ENCODE measurements at places on chromosomes 12 and 14.

GRCh38 chr12:14956024-14956891 is 5.1 kb downstream of the ARHGDIB start:
- no peak for DNase-seq

DNA sequence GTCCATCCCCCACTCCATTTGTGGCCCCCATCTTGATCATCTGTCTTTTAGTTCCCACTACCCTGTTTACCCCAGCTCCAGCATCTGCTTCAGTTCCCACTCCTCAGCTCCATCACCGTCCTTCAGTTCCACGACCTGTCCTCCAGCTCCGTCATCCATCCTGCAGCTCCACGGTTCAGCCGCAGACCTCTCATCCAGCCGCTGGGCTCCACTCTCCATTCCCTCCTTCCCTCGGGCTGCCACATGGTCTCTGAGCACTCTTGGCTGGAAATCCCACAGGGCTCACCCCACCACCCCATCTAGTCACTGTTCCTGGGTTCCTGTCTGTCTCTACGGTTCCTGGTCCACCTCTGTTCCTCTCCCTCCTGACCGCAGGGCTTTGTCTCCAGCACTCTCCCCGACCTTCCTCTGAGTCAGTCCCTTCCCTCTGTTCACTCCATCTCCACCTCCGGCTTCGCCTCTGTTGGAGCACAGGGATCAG is 3.3 kb upstream of the P3H3 start:
- DNase-seq = no peak

DNA sequence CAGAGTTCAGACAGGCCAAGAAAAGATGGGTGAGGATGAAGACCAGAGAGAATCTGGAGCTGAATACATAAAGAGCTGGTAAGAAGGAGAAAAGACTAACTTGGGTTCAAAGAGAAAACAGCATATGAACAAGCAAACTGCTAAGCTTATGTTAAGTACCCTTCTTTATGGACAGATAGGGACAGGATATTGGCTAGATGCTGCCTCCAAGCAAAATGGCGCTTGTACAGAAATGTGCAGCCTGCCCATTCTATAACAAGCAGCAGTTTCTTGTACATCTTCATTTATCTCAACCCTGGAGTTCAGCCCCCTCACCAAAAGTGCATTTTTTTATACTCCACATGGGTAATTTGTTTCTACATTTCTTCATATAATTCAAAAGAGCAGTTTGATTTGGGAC is 184.5 kb downstream of the RMST start:
- no peak for DNase-seq

DNA sequence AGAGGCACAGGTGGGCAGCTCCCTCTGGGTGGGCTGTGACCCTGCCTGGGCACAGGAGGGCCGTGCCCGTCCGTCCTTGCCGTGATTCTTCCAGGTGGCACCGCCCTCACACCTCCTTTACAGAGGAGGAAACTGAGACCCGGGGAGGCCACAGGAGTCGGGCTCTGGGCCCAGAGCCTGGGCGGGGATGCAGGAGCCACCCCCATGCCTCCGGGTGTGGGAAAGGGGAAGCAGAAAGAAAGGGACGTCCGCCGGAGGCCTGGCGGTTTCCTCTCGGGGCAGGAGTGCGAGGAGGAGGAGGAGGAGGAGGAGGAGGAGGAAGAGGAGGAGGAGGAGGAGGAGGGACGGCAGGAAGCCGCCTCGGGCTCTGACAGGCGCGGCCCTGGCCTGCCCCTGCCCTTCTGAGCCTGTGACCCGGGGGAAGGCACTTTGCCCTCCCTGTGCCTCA is 23.0 kb downstream of the SH2B3 start:
- DNase-seq = no peak

GRCh38 chr14:44712024-44712815 is 205.1 kb upstream of the FSCB start:
- DNase-seq = no peak

GRCh38 chr14:80124794-80125193 is 86.5 kb downstream of the DIO2 start:
- no peak for DNase-seq

GRCh38 chr12:104740668-104741067 is 217.4 kb downstream of the SLC41A2 start:
- peak; percentile 42 for DNase-seq

GRCh38 chr14:61486930-61487495 is 165.6 kb downstream of the PRKCH start:
- DNase-seq = no peak

DNA sequence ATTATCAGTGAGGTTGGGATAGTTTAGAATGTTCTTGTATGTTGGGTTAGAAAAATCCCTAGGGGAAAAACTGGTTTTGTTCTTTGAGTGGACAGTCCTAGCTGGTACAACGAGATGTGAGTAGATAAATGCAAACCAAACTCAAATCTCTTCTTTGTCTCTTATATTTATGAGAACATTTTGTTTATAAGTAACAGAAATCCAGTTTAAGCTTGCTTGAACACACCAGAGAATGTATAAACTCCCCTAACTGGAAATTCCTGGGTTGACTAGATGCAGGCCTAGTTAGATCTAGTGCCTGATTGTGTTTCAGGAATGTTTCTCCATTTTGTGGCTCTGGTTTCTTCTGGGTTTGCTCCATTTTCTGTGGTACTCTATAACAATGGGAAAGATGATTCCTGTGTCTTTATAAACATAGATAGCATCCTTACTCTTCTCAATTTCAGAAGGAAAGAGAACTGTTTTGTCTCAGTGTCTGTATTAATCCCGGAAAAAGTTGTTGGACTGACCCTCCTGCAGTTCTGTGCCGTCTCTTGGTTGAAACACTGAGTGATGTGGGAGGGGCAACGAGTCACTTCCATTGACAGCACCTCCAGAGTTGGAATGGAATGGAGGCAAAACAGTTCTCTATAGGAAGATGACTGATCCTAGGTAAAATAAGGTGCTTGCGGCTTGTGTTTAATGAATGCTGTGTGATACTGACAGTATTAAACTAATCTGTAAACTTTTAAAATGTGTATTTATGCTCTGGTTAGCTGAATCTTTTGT is 244.8 kb downstream of the TMTC2 start:
- DNase-seq = peak; percentile 18

DNA sequence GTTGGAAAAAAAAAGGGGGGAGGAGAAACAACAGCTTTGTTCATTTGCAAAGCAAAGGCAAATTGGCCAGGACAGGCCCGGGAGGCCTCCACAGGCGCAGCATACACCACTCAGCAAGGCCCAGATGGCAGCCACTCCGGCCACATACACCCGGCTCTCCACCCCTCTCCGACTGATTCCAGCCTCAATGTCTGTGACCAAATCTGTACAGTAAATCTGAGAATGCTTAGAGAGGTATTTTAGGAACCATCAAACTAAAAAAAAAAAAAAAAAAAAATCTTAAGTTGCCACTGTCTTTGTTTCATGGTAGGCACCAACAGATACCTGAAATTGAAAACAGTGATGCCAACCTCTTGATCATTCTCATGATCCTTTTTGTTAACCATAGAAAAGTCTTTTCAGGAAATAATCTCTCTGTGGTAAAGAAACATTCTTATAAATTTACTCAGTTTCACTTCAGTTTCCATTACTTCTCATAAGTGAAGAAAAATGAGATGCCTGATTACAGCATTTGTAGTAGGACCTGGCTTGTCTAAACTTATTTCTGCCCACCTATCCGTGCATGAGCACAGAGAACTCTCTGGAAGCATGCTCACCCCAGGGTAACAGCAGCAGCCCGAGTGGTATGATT is 20.2 kb downstream of the VPS37B start:
- DNase-seq = peak; percentile 36

- no peak for DNase-seq
Measured at GRCh38 chr12:19740472-19741131, 301.3 kb downstream of the AEBP2 start.

DNA sequence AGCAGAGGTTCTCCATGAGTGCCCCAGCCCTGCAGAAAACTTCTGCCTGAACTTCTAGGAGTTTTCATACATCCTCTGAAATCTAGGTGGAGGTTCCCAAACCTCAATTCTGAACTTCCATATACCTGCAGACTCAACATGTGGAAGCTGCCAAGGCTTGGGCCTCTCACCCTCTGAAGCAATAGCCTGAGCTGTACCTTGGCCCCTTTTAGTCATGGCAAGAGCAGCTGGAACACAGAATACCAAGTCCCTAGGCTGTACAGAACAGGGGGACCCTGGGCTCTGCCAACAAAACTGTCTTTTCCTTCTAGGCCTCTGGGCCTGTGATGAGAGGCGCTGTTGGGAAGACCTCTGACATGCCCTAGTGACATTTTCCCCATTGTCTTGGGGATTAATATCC is 494.3 kb upstream of the FOXG1 start:
- no peak for DNase-seq

DNA sequence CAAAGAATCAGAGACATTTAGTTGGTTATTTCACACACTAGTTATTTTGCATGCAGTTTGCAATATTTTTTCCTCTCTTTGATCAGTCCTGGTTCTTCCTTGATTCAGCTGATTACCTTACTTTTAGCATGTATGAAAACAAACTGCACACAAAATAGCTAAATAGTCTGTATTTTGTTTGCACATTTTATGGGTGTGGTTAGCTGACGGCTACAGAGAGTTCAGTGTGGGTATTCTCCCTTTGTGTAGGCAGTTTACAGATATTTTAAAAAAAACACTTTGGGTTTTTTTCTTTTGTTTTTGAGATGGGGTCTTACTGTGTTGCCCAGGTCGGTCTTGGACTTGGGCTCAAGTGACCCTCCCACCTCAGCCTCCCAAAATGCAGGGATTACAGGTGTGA is 28.5 kb downstream of the TOGARAM1 start:
- DNase-seq = no peak

DNA sequence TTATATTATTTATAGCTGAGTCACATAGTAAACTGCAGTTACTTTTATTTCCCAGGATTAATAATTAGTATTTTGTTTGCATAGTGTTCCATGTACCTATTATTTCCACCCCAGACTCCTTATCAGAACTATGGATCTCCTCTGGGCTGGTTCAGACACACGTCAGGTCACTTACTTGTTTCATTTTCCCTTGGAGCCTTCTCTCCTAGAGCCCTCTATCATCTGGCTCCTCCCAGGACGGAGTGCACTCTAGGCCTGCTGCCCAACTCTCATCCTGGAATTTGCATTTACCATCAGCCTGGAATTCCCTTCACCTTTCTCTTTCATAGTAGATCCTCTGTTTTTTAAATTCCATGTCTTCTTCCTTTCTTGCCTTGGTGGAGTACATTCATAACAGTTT is 28.5 kb upstream of the GALNT16 start:
- DNase-seq = peak; percentile 33

- peak; percentile 39 for DNase-seq
Measured at GRCh38 chr12:12267742-12268200, 927 bp upstream of the LRP6 start.

GRCh38 chr12:30824311-30824710 is 69.6 kb upstream of the CAPRIN2 start:
- DNase-seq = no peak

- DNase-seq = peak; percentile 24
Measured at GRCh38 chr12:49335955-49336644, 888 bp downstream of the C1QL4 start.

GRCh38 chr12:12336049-12336411 is 14.0 kb downstream of the MANSC1 start:
- DNase-seq = peak; percentile 57

- DNase-seq = no peak
Measured at GRCh38 chr12:51950682-51951198, 759 bp upstream of the ACVR1B start.

DNA sequence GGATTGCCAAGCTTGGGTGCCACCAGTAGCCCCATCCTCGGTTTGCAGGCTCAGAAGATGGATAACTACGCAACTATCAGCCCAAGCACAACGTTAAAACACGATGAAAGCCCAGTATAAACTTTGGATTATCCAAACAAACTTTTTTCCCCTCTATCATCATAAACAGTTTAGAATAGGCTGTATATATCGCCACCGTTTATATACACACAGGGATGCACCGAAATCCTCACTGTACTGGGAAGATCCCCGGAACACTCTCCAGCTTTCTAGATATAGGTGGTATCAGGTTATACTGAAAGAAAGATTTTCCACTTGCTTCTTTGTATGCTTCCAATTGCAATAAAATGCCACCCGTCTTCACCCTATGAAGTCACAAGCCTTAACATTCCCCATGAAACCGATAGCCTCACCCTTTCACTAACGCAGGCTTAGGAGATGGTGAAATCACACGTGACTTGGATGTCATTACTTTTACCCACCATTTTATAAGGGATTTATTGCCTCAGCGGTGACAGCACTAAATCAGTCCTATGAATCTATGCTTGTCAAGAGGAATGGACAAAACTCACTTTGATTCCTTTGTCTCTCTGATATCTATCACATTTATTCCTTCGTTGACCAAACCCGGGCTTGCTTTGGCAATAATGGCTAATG is 207.6 kb upstream of the FOXN3 start:
- DNase-seq = no peak

DNA sequence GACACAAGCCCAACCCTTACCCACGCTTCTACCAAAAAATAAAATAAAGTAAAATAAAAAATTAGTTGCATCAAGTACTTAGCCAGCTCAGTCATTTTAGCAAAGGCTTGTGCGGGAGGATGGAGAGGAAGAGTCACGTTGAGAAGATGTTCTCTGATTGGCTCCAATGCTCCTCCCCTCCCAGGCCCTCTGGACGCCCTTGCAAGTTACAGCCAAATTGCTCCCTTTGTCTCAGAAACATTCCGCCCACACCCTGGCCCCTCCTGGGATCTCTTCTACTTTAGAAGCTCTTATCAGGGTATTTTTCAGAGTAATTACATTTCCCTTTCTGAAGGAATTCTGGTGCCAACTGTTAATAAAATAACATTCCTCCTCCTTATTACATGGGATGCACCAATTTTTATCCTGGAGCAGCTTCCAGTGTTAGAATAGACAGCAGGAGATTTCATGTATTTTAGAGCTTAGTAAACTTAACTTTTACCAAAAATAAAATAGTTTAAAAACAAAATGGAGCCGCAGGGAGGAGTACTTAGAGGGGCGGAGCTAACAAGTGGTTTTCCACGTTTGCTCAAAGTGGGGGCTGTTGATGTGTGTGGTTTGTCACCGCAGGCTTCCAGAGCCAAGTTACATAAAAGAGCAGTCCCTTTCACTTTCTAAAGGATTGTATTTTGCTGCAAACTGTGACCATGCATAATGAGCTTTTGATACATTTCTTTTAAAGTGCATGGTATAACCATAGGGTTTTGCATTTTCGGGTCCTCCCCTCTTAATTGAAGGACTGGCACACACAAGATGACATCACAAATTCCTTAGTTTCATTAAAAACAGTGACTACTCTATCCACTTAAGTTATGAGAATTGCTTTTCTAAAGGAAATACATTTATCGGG is 71.7 kb upstream of the RAP1B start:
- DNase-seq = peak; percentile 33

GRCh38 chr14:95503365-95504134 is 12.9 kb downstream of the SYNE3 start:
- DNase-seq = no peak

GRCh38 chr12:25253371-25254068 is 2.8 kb upstream of the KRAS start:
- no peak for DNase-seq

All from stomach (tissue), 19 donors.